ENCODE measurements at places on chromosomes 7 and 10. TPM values are rescaled to one million over a fixed set of nuclear protein-coding genes. Genes with fewer than 3 reads are reported as not detected.

Gene FZD1
- total RNA-seq, result 1.9 TPM

Gene MMD2
- not detected for total RNA-seq

Gene FOXP2
- total RNA-seq, result not detected

Gene RELN
- total RNA-seq, result not detected

Gene EBLN1
- total RNA-seq, result not detected

Gene EGFR
- total RNA-seq, result 0.12 TPM

Gene RPEL1
- total RNA-seq, result 0.03 TPM

Gene HABP2
- total RNA-seq, result not detected

Gene CADPS2
- total RNA-seq, result 0.25 TPM

Gene MAGI2
- total RNA-seq, result not detected

Gene RAPGEF5
- 3.6 TPM for total RNA-seq

Gene CHAT
- total RNA-seq, result not detected

All from G401 (cell line).